ENCODE measurements at places on chromosomes 11 and 22.

- no peak for DNase-seq
Measured at GRCh38 chr22:24198682-24199052, 17.4 kb downstream of the SUSD2 start.

- no peak for DNase-seq
Measured at GRCh38 chr11:38226684-38227083, 1628.6 kb upstream of the RAG2 start.

- DNase-seq: no peak
Measured at GRCh38 chr11:96332126-96332771, 10.7 kb downstream of the MAML2 start.

- DNase-seq: no peak
Measured at GRCh38 chr11:75077316-75077715, 19.4 kb downstream of the OR2AT4 start.

DNA sequence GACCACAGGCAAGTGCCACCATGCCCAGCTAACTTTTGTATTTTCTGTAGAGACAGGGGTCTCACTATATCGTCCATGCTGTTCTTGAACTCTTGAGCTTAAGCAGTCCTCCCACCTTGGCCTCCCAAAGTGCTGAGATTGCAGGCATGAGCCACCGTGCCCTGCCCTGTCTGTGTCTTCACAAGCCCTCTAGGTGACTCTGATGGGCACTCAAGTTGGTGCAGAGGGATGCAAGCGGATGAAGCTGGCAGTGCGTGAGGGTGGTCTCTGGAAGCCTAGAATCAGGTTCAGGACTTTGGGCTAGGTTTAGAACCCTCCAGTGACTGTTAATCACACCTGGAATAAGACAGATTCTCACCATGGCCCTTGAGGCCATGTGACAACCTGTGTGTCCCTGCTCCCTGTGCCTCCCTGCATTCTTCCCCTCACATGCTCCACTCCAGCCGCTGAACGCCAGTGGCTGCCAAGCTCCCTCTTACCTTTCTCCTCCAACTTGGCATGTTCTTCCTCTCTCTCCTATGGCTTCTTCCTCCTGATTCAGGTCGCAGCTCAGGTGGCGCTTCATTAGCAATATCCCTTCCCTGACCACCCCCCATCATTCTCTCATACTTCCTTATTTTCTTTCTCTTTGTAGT is 242.3 kb upstream of the TBCEL start:
- no peak for DNase-seq

- DNase-seq: no peak
Measured at GRCh38 chr11:117160826-117161225, 16.7 kb downstream of the PAFAH1B2 start.

GRCh38 chr11:115503083-115503885 is 931 bp downstream of the CADM1 start:
- DNase-seq: peak; percentile 12

DNA sequence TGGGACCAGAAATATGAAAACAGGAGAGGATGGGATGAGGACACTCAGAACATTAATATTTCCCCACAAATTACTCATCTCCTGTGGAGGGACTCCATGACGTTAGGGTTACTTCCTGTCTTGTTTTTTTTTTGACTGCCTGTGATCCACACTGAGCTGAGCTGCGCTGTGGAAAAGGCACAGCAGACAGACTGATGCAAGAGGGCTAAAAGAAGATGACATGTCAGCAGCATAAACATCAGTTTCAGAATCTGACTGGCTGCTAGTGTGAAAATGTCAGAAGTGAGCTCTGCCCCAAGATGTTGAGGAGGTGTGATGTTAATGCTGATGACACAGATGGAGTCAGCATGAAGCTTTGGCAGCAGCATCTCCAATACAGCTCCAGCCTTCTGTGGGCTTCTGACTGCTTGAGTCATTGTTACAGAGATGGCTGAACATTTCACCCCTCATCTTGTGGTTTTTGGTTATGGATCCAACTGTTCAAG is 286.8 kb downstream of the BLID start:
- no peak for DNase-seq

DNA sequence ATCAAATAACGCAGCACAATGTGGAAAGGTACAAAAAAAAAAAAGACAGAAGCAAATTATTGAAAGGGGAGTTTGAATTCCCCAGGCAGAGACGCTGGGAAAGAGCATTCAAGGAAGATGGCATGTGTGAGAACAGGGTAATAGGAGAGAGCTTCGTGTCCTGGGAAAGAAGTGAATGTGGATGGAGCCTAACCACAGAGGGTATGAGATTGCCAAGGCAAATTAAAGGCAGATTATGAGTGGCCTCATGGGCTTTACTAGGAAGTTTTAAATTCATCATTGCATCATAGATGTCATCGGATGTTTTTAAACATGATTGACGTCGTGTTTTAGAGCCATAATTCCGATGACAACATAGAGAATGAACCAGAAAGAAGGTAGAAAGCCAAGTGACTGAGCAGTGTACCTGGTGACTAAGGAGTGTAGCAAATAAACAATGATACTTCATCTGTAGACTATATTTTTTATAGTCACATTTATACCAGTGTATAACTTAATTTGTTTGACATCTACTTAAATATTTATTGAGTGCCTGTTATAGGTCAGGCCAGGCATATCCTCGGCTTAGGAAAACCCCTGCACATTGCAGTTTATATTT is 151.4 kb downstream of the MSANTD4 start:
- no peak for DNase-seq

- DNase-seq: no peak
Measured at GRCh38 chr11:14542324-14542723, 22.1 kb upstream of the PSMA1 start.

GRCh38 chr11:3735827-3736226 is 61.5 kb downstream of the NUP98 start:
- DNase-seq: no peak

GRCh38 chr11:95241681-95242081 is 10.7 kb upstream of the SESN3 start:
- no peak for DNase-seq

- no peak for DNase-seq
Measured at GRCh38 chr22:36447632-36448031, 33.8 kb downstream of the TXN2 start.

GRCh38 chr11:70364178-70364577 is 34.2 kb upstream of the CTTN start:
- DNase-seq: no peak

Data from activated naive CD4-positive, alpha-beta T cell treated with Interleukin-2 at 50 U/mL for 16 hours (primary cell).